ENCODE measurements at places on chromosomes 5 and 9. TPM values are rescaled to one million over a fixed set of nuclear protein-coding genes. Genes with fewer than 3 reads are reported as not detected.

The RHOBTB3 gene
- total RNA-seq = 2.4 TPM

The KCNV2 gene
- total RNA-seq = not detected

DNA sequence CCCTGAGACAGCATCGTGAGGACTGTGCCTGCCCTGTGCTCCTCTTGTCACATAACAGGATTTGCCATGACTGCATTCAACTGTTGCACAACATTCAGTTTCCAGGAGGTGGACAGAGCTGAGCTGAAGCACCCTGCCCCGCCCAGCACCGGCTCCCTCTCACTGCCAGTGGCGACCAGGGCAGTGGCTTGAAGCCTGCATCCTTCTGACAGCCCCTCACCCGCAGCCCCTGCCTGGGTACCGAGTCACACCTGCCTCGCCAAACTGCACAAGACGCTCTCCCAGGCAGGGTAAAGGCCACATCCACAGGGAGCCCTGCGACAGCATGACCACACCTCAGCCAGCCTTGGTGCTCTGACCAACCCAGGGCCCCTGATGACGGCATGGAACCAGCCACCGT lies 59.9 kb upstream of the ZNF354A start:
- no peaks in the 10 kb centered on the region for H3K27me3 ChIP-seq
- no peaks in the 10 kb centered on the region for H3K36me3 ChIP-seq
- no peak overlapping the region for H3K27ac ChIP-seq
- no peak overlapping the region for H3K4me3 ChIP-seq
- no peak for DNase-seq
- no peaks in the 10 kb centered on the region for H3K4me1 ChIP-seq

GRCh38 chr9:20082831-20083230 lies 294.0 kb upstream of the SLC24A2 start:
- DNase-seq = no peak
- no peaks in the 10 kb centered on the region for H3K36me3 ChIP-seq
- H3K27ac ChIP-seq = no peak overlapping the region
- no peak overlapping the region for H3K4me3 ChIP-seq
- no peaks in the 10 kb centered on the region for H3K27me3 ChIP-seq
- H3K4me1 ChIP-seq = no peaks in the 10 kb centered on the region

GRCh38 chr5:14110196-14110595 lies 32.9 kb upstream of the TRIO start:
- H3K27me3 ChIP-seq = no peaks in the 10 kb centered on the region
- no peak overlapping the region for H3K27ac ChIP-seq
- no peaks in the 10 kb centered on the region for H3K4me1 ChIP-seq
- no peak for DNase-seq
- H3K36me3 ChIP-seq = no peaks in the 10 kb centered on the region

- H3K27me3 ChIP-seq = peaks cover 2% of the 10 kb centered on the region
- no peaks in the 10 kb centered on the region for H3K4me1 ChIP-seq
- H3K4me3 ChIP-seq = no peak overlapping the region
- no peaks in the 10 kb centered on the region for H3K36me3 ChIP-seq
- DNase-seq = no peak
These were observed 69.3 kb downstream of the SGCD start for GRCh38 chr5:156396063-156396829.

Measured in CD4-positive, CD25-positive, alpha-beta regulatory T cell (primary cell).